ENCODE measurements at places on chromosomes 2 and 18. TPM values are rescaled to one million over a fixed set of nuclear protein-coding genes. Genes with fewer than 3 reads are reported as not detected.

The COLEC12 gene
- 109 TPM for total RNA-seq

The ZNF385B gene
- 4.8 TPM for total RNA-seq

The COL3A1 gene
- 14,045 TPM for total RNA-seq

The CNGA3 gene
- 0.18 TPM for total RNA-seq

The SCN1A gene
- 0.09 TPM for total RNA-seq

The FBXO15 gene
- 0.49 TPM for total RNA-seq

The UGGT1 gene
- total RNA-seq: 120 TPM

The IL36RN gene
- not detected for total RNA-seq

The TANK gene
- 57.8 TPM for total RNA-seq

The IL36G gene
- not detected for total RNA-seq

The KLHL41 gene
- total RNA-seq: 2.1 TPM

The RAB31 gene
- 90.4 TPM for total RNA-seq

The MAP3K19 gene
- total RNA-seq: not detected

The HOXD12 gene
- total RNA-seq: not detected

The SYT4 gene
- total RNA-seq: under 0.01 TPM

The IKZF2 gene
- total RNA-seq: 11.3 TPM

The PLB1 gene
- total RNA-seq: 2.7 TPM

The TCF7L1 gene
- total RNA-seq: 3.5 TPM

The SPHKAP gene
- not detected for total RNA-seq

The ABCB11 gene
- not detected for total RNA-seq

The PSD4 gene
- total RNA-seq: 0.82 TPM

The TMEM17 gene
- 4.4 TPM for total RNA-seq

The FAM228B gene
- total RNA-seq: 7.0 TPM

The TUBA4B gene
- not detected for total RNA-seq

The LIMS3 gene
- 6.1 TPM for total RNA-seq

The LAMA3 gene
- 15.7 TPM for total RNA-seq

The XDH gene
- total RNA-seq: 3.1 TPM

The ARHGAP28 gene
- total RNA-seq: 221 TPM

The GAREM1 gene
- 5.5 TPM for total RNA-seq

The RUFY4 gene
- not detected for total RNA-seq

The NPPC gene
- not detected for total RNA-seq

The HAAO gene
- 0.90 TPM for total RNA-seq

The TNFRSF11A gene
- 0.08 TPM for total RNA-seq

The ANKRD53 gene
- 6.5 TPM for total RNA-seq

The ALPI gene
- not detected for total RNA-seq

The SERPINB12 gene
- total RNA-seq: not detected

The CDH19 gene
- total RNA-seq: not detected

The AQP12B gene
- total RNA-seq: not detected

Measured in fibroblast of the aortic adventitia (primary cell).